ENCODE measurements at places on chromosomes 3 and 15. TPM values are rescaled to one million over a fixed set of nuclear protein-coding genes. Genes with fewer than 3 reads are reported as not detected.

- no peak for DNase-seq
Measured at GRCh38 chr15:66481107-66481856, 16.3 kb downstream of the SNAPC5 start.

DNA sequence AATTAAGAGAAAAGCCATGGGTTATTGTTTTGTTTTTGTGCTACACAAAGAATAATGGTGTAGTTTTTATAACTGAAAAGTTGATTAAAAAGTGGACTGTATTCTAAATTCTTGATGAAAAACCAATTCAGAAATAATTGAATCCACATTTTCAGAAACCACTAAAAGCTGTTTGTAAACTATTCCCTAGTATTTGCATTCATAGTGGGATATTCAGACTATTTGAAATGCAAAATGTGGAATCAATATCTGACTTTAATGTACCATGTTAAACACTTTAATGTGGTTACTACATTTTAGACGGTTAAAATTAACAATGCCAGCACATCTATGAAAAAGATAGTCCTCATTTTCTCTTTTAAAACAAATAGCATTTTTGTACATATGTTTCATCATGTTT lies 104.6 kb downstream of the ZIC4 start:
- no peak for DNase-seq

- DNase-seq, result no peak
Measured at GRCh38 chr3:38829404-38829803, 13.4 kb upstream of the SCN10A start.

The DNAH12 gene
- total RNA-seq, result 0.22 TPM

- no peak for DNase-seq
Measured at GRCh38 chr3:148951599-148952361, 39.6 kb upstream of the GYG1 start.
